ENCODE measurements at places on chromosomes 13 and 19.

- no peak for DNase-seq
Measured at GRCh38 chr13:94369972-94370436, 109.5 kb downstream of the DCT start.

- DNase-seq: no peak
Measured at GRCh38 chr13:80337288-80338081, 3.4 kb downstream of the SPRY2 start.

- DNase-seq: no peak
Measured at GRCh38 chr13:51101636-51102235, 9.3 kb downstream of the C13orf42 start.

- DNase-seq: no peak
Measured at GRCh38 chr13:22482496-22483000, 698.2 kb upstream of the SGCG start.

DNA sequence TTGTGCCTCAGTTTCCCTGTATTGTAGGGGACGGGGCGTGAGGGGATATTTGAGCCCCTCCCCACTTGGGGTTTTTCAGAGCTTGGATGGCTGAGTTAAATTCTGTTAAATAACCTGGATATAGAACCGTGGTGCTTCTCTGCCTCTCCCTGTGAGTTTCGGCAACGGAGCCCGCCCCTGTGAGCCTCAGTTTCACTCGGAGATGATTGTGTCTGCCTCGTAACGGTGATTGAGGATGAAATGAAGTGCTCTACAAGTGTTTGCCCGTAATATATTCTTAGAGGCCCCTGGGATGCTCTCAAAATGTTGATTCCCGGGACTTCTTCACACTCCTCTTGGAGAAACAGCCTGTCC is 509 bp downstream of the KXD1 start:
- DNase-seq: no peak

- no peak for DNase-seq
Measured at GRCh38 chr19:1882089-1882785, 3.1 kb downstream of the ABHD17A start.

GRCh38 chr13:108827646-108828045 is 198.2 kb downstream of the MYO16 start:
- DNase-seq: no peak

DNA sequence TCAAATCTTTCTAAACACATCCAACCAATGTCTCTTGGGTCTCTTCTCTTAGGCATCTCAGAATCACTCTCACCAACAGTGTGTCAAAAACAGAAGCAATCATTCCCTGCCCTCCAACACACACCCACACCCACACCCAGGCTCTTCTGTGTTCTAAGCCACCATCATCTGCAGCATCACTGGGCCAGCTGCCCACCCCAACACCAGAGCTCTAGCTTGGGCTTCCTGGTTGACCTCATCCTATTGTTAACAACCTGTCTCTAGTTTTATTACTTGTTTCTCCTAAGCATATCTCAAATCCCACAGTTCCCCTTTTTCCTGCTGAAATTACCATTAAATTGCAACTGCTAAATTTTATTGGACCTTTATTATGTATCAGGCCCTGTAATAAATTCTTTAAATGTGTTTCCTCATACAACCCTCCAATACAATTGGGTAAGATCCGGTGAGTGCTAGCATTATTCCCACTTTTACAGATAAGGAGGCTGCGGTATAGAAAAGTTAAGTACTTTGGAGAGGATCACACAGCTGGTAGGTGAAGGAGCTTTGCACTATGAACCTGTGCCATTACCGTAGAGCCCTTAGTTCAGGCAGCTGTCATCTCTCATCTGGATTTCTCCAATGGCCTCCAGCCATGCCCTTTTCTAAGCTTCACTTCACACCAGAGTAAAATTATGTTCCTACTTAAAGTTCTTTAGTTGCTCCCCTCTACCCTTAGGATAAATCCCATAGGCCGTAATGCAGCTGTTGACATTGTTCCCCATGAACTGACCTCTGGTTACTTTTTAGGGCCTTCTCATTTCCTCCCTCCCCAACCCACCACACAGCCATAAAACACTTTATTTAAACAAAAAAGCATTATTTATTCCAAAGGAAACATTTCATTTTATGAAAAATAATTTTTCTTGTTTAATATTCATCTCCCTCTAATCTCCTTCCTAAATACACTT is 227.7 kb downstream of the B3GLCT start:
- DNase-seq: no peak

DNA sequence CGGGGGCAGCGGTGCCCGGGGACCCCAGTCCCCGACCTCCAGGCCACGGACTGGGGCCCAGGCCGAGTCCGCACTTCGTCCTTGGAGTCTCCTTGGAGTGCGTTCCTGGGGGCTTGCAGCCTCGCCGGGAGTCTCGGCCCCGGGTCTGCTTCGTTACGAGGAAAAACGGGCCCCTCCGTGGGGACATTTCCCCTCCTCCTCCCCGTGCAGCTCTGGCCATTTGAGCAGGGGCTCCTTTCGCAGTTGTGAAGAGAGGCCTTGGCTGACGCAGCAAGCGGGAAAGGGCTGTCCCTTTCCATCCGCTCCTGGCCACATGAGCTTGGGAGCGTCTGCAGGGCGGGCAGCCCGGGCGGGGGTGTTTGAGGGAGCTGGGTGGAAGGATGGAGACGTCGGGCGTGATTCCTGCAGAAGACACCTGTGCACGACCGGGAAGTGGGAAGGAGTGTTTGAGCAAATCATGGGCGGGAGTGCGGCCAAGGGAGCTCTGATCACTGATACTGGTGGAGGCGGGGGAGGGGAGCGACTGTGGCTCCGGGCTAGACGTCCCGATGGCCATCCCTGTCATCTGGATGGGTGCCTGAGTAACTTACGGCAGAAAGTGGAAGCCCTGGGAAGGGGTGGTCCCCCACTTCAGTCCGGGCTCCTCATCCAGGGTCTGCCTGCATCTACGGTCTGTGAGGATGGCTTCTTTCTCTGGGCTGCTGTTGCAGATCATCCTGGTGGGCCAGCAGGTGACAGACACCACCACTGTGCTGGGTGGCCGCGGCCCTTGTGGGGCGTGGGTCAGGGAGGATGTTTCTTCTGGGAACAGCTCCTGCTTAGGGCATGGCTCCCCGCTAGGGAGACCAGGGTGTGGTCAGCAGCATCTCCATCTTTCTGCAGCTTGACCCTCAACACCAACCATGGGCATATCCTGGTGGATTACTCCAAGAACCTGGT is 736 bp downstream of the GPI start:
- no peak for DNase-seq

DNA sequence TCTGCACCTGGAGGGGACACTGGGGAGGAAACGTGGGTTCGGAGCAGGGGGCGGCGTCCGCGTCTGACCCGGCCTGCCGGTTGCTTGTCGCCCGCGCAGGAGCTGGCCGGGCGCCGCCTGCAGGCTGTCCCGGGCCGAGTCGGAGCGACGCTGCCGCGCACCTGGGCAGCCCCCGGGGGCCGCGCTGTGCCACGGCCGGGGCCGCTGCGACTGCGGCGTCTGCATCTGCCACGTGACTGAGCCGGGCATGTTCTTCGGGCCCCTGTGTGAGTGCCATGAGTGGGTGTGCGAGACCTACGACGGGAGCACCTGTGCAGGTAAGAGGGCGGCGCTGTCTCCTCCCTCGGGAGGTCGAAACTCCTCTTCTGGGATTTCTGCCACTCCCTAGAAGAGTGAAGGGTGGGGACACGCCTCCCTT is 1.3 kb downstream of the ITGBL1 start:
- no peak for DNase-seq

DNA sequence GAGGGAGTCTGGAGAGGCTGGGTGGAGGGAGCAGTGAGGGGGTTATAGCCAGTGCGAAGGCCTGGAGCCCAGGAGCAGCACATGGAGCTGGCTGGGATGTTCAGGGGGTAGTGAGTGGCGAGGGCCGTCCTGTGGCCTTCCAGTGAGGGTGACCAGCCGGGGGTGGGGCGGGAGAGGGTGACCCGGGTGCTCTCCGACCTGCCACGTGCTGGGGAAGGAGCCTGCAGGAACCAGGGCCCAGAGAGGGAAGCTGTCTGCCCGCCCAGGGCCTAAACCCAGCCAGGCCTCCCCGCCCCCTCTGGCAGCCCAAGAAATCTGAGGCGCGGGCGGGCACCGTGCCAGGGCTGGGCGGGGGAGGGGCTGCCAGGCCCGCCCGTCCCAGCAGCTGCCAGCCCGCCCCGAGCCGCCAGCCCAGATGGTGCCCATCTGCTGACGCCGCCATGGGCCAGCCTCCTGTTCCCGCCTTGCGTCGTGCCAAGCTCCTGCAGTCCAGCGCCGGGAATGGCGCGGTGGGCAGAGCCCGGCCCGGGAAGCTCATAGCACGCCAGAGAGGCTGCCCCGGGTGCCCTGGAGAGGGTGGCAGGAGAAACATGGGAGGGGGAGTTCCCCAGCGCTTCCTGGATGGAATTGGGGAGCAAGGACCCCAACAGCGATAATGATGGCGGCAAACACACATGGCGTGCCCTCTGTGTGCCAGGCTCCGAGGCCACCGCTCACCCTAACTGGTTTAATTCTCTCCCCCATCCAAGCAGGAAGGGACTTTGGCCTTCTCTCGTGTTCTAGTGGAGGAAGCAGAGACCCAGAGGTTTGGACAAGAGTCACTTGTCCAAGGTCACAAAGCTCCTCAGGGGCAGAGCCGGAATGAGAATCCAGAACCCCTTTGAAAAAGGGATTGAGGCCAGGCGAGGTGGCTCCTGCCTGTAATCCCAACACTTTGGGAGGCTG is 21.5 kb downstream of the NFIC start:
- DNase-seq: no peak

DNA sequence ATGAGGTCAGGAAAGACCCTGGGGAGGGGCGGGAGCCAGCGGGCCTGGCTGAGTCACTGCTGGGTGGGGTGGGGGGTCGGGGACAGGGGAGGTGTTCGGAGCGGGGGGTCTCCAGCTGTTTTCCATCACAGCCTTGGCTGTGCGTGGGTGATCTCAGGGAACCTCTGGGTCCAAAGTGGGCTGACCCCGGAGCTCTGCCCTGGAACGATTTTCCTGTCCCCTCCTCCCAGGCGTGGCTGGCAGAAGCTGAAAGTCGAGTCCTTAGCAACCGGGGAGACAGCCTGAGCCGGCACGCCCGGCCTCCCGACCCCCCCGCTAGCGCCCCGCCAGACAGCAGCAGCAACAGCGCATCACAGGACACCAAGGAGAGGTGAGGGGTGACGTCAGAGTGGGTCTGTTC is 10.6 kb downstream of the TRIP10 start:
- DNase-seq: no peak

- no peak for DNase-seq
Measured at GRCh38 chr13:75769141-75769905, 133.2 kb downstream of the LMO7 start.

GRCh38 chr13:83633746-83634145 is 248.5 kb downstream of the SLITRK1 start:
- no peak for DNase-seq

DNA sequence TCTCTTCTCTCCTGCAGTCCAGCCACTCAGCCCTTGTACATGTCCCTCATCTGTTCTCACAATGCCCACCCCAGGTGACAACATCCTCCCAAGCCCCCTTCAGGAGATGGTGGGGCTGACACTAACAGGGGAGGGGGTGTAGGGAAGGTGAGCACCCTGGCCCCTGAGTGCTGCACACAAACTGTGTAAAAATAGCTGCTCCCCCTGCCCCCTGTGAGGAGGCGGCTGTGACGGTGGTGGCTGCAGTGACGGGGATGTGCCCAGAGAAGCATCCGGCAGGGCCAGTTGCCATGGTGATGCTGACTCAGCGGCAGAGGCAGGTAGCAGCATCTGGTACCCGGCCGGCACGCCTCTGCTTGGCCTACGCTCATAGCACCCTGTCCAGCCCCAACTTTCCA is 13.0 kb upstream of the JUND start:
- DNase-seq: peak; percentile 67

GRCh38 chr13:67146523-67147130 is 83.5 kb downstream of the PCDH9 start:
- DNase-seq: no peak

DNA sequence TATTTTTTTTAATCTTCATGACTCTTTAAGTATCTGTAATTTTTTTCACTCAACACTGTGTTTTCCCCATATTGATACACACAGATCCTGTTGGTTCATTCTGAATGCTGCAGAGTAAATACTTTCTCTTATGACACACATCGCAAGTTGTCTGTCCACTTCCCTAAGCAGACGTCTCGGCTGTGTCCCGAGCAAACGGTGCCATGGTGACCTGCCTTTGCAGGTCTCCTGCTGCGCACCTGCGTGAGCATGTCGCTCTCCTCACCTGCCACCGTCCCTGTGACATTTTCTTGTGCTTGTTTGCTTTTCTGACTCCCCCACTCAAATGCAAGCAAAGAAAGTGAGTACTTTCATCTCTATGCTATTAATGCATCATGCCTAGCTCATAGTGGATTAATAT is 57.8 kb downstream of the CCDC70 start:
- DNase-seq: no peak

- peak; percentile 35 for DNase-seq
Measured at GRCh38 chr19:40407714-40408597, 5.2 kb downstream of the PRX start.

GRCh38 chr19:4284176-4284958 is 5.3 kb downstream of the SHD start:
- no peak for DNase-seq

GRCh38 chr19:19460761-19461265 is 54.5 kb downstream of the TSSK6 start:
- no peak for DNase-seq

DNA sequence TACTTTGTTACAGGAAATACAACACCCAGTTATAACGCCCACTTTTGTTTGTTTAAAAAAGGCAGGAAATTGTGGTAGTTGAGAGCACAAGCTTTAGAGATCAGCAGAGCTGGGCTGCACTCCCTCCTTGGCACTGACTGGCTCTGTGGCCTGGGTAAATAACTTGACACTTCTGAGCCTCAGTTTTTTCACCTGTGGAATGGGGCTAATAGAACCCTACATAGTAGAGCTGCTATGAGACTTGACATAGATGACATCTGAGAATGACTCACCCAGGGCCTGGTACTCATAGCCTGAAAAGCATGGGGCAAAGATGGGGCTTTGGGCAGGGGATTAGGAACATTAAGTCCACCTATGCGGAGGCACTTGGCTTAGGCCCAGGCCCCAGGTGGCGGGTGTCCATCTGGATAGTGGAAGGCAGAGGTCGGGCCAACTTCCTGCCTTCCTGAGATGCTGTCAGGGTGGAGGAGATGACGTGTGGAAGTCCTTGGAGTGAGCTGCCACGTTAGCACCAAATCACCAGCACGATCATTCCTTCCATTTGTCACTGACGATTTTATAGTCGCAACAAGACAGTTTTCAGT is 159.1 kb downstream of the KATNAL1 start:
- DNase-seq: no peak

DNA sequence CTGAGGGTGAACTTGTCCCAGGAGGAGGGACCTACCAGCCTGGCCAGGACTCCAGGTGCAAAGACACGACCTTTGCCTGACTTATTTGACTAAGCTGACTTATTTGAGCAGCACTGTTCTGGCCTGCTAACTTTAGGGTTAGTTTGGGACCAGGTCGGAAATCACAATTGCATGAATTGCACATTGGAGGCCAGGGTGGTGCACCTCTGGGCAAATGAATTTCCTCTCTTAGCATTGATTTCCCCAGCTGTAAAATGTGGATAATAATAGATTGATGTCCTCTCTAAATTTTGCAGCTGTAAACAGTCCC is 1.4 kb upstream of the BST2 start:
- no peak for DNase-seq

DNA sequence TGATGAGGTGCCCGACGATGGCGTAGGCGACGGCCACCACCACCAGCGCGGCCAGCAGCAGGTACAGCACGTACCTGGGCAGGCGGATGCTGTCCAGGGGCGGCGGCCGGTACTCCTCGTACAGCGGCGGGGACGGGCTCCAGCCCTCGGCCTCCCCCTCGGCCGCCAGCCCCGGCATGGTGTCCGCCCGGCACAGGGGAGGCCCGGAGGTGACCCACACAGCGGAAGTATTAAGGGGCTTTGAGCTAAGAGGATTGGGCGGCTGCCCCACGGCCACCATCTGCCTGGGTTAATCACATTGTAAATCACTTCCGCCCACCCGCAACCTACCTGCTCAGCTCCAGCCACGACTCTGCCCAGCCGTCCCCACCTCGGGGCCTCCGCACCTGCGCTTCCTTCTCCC is at the start of gene SMIM44:
TSS of gene SMIM44 (minus strand) at position 216 of the 403 bp plus-strand sequence. CDS start at position 178, 38 bp downstream.
- DNase-seq: no peak
